ENCODE measurements at places on chromosomes 3 and 15. TPM values are rescaled to one million over a fixed set of nuclear protein-coding genes. Genes with fewer than 3 reads are reported as not detected.

- DNase-seq, result no peak
These were observed 635 bp downstream of the CD276 start for GRCh38 chr15:73684581-73685455.

Gene GOLGA6A
- total RNA-seq, result not detected

- DNase-seq, result no peak
These were observed 800.6 kb upstream of the LMCD1 start for GRCh38 chr3:7700977-7701376.

Gene ELP6
- total RNA-seq, result 21.0 TPM

Gene TOPAZ1
- not detected for total RNA-seq

- DNase-seq, result peak; percentile 49
These were observed 134.7 kb downstream of the TPRA1 start for GRCh38 chr3:127455541-127456450.

- DNase-seq, result peak; percentile 62
These were observed 13.2 kb upstream of the ATP2B2 start for GRCh38 chr3:10518506-10519150.

GRCh38 chr3:5026046-5026362, 46.8 kb downstream of the BHLHE40 start:
- DNase-seq, result no peak

DNA sequence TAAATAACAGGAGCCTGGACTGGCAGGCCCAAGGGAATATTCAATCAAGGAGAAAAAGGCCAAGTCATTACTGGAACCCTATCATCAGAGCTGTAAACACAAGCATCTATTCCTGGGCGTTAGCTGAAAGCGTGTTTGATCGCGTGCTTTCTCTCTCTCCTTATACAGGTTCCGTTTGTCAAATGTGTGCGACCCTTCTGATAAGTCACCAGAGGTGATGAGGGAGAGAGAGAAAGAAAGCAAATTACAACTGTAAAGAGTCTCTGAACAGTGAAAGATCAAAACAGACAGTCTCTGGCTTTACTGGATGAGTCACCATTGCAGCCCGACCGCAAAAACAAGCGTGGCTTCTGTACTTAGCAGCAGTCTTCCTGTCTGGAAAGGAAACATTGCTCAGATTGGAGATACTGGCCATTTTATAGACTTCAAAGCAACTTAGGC, 39.5 kb upstream of the TPRG1 start:
- peak; percentile 94 for DNase-seq

Gene CCDC39
- total RNA-seq, result not detected

DNA sequence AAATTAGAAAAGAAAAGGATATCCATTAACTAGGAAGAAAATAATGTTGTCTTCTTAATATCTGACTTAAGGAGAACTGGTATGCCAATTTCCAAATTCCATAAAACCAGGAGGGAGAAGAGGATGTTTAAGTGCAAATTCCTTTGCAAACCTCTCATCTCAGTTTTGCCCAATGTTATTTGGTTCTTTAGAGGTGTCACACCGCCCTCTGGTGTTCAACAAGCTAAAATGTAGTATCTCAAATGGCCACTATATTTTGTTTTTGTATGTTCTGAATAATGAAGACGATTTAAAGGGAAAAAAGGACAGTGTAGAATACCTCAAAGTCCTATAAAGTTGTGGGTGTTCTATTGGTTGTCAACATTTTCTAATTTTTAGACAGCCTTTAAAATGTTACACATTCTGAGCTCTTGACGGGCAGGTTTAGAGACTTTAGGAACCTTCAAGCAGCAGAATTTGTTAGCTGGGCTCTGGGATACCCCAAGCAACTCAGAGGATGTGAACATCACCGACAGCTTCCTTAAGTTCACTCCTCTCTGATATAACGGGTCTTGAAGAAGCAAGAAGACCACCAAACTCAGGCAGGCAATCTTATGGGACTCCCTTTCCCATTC, 458.3 kb downstream of the MFSD1 start:
- peak; percentile 74 for DNase-seq

GRCh38 chr15:42119446-42119760, 25.0 kb upstream of the PLA2G4D start:
- no peak for DNase-seq

- DNase-seq, result no peak
These were observed 222.6 kb downstream of the ZNF385D start for GRCh38 chr3:21528291-21528995.

DNA sequence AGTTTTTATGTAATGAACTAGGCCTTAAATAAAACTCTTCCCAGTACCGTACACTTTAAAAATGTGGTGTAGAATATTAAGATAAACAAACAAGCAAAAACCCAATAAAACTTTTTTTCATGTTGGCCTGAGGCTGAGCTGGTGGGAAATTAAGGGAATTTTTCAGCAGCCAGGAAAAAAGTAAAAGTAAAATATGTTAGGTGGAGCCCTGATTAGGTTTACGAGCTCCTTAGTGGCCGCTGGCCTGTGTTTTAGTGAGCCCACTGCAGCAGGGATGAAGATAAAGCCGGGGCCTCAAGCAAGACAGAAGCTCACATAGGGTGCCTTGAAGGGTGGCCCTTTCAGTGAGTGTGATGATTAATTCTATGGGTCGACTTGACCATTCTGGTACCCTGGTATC, 16.1 kb upstream of the ARL14 start:
- DNase-seq, result no peak

Gene ADAMTS9
- 4.4 TPM for total RNA-seq

Gene MKRN2OS
- total RNA-seq, result not detected

DNA sequence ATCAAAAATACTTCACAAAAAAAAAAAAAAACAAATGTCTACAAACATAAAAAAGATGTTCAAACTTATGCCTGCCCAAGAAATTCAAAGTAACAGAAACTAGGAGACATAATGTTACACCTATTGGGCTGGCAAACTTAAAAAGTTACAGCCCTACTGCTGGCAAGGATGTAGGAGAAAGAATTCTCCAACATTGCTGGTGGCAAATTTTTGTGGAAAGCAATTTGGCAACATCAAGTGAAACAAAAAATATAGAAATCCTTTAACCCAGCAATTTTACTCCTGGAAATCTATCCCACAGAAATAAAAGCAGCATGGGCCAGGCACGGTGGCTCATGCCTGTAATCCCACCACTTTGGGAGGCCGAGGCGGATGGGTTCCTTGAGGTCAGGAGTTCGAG, 73.2 kb downstream of the STAG1 start:
- no peak for DNase-seq

DNA sequence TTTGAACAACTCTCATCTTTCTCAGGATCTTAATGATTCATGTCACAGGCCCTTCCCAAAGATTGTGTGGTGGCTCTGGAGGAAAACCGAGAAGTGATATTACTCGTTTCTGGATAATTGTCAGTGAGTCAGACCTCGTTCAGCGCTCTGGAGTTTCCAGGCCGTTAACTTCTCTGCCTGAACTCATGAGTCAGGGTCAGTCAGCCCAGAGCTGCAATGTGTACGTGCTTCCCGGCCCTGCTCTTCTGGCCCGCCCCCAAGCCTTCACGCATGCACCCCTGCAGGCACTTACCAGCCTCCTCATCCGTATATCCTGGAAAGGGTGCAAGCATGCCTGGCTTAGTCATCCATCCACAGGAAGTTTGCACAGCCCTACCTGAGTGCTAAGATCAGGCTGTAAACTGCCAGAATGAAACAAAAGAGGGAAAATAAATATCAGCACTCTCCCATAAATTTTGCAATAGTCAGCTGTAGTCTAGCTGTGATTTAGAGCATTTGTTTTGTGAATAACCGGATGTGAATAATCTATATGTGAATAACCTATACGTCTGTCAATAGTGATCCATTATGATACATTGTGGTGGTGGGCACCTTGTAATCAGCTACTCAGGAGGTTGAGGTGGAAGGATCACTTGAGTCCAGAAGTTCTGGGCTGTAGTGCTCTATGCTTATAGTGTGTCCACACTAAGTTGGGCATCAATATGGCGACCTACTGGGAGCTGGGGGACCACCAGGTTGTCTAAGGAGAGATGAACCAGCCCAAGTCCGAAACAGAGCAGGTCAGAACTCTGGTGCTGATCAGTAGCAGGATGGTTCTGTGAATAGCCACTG, 35.3 kb upstream of the SEMA4B start:
- DNase-seq, result peak; percentile 98

Gene FGF7
- 3.6 TPM for total RNA-seq

GRCh38 chr3:43894176-43895049, 203.7 kb downstream of the ABHD5 start:
- DNase-seq, result no peak

Gene CD200R1
- not detected for total RNA-seq

GRCh38 chr3:33932010-33932764, 133.8 kb downstream of the PDCD6IP start:
- DNase-seq, result no peak

- no peak for DNase-seq
These were observed 4.3 kb downstream of the WDR48 start for GRCh38 chr3:39056151-39056550.

- no peak for DNase-seq
These were observed 322.2 kb upstream of the SEMA6D start for GRCh38 chr15:47395076-47395475.

Gene CELF6
- total RNA-seq, result not detected

GRCh38 chr3:114498539-114499370, 204.9 kb downstream of the TIGIT start:
- peak; percentile 85 for DNase-seq

DNA sequence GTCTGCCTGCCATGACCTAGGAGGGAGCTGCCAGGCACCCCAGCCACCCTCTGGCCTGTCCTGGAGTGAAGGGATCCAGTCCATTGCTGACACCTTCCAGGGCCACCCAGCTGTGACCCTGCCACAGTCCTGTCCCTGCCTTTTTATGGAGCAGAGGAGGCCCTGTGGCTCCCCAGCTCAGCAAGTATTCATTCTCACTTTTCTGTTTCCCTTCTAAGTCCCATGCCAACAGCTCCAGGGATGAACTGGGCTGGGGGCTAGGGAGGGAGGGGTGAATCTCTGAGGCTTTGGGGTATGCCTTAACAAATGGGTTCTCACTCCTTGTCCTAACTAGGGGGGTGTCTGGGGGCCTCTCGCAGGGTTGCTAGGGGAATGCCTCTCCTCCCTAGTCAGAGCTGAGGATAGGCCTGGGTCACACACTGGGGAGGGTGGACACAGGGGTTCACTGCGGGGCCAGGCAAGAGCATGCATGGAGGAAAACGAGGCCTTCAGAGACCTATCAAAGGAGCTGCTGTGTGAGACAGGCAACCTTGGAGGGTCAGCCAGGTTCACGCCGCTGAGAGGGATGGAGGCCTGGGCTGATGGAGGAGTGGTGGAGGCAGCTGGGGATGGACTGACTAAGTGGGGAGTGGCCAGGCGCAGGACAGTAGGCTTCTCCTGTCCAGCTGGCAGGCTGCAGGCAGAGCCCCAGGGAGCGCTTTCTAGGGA, 31.8 kb downstream of the EPHB3 start:
- no peak for DNase-seq

DNA sequence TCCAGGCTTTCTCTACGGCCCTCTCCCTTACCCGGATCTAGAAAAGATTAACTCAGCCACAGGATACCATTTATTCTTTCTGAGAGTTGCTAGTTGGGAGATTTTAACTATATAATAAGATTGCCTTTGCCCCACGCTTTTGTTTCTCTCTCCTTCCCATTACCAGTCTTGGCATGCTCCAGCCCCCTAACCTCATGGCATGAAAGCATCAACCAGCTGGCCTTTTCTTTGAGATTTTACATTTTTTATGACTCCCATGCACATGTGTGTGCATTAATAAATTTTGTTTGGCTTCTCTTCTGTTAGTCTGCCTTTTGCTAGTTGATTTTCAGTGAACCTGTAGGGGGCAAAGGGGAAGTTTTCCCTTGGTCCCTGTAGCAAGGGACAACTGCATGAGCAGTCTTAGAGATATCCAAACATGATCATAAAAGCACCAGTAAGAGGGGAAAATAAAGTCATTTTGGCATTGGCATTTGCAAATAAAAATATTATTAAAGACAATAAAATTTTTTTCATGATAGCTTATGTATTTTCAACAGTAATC, 73.6 kb downstream of the OXSM start:
- no peak for DNase-seq

Gene SPTBN5
- total RNA-seq, result not detected

Gene IQCF5
- not detected for total RNA-seq

DNA sequence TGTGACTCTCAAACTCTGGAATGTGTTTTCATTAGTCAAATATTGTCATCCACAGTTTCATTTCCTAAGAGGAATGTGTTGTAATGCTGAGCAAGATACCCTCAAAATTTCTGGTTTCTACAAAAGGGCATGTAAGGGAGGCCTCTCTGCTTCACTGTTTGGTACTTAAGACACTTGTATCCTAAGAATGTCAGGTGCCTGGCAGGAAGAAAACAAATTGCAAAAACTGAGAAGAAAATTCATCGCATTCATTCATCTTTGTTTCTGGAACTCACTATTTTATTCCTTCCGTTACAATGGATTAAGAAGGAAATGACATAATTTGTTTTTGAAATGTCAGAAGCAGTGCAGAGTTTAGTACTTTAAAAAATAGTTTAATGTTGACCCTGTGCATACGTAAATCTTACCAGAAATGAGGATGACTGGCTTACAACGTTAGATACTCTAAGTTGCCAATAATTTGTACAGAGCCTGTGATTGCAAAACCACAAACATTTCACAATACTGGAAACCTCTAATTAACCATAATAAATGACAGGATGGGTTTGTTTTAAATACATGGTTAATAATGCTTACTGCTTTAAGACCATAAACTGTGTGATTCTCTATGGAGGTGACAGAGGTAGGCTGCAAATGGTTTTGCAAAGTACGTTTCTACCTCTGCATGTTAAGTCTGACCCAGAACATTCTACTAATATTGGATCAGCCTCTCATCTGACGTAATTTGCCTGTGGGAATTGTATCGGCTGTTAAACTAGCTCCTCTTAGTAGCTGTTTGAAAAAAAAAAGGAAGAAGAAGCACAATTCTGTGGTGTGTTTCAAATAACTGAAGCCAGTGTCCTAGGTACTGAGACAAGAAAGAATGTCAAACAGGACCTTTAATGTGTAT, 477.8 kb downstream of the RBMS3 start:
- peak; percentile 9 for DNase-seq

- DNase-seq, result no peak
These were observed 18.5 kb downstream of the TTC21A start for GRCh38 chr3:39125841-39126500.

Gene CNTN3
- total RNA-seq, result 0.06 TPM

Gene TMEM158
- 8.3 TPM for total RNA-seq

Gene P4HTM
- 12.8 TPM for total RNA-seq

- peak; percentile 62 for DNase-seq
These were observed 2.0 kb downstream of the FSTL1 start for GRCh38 chr3:120448756-120449155.

All from H4 (cell line).